ENCODE measurements at places on chromosomes 1 and 21. TPM values are rescaled to one million over a fixed set of nuclear protein-coding genes. Genes with fewer than 3 reads are reported as not detected.

- DNase-seq: no peak
These were observed 8.7 kb downstream of the ZNF687 start for GRCh38 chr1:151290709-151291303.

DNA sequence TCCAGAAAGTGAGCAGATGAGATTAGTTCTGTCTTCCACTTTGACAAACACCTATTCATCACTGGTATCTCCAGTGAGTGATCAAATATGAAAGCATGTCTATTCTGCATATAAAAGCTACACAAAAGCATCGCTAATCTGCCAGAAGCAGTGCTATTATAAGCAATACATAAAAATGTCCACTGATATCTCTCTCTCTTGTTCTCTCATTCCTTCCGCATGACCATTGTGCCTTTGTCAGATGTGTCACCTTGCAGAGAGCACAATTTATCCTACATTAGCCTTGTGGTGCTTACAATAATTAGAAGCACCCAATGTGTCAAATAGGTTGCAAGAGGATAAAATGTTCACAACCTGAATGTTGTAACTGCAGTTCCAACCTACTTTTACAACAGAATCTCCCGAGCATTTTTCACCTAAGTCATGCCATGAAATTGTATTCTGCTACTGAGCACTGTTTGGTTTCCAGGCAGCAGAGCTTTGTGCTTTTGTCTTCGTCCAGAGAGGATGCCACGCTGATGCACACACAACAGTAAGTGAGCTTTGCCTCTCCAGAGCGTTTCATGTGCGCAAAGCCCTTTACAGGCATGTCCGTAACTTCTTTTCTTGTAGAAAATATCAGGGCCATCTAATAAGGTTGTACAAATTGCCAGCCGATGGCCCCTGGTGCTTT, 198.7 kb upstream of the PLD5 start:
- no peak for DNase-seq

DNA sequence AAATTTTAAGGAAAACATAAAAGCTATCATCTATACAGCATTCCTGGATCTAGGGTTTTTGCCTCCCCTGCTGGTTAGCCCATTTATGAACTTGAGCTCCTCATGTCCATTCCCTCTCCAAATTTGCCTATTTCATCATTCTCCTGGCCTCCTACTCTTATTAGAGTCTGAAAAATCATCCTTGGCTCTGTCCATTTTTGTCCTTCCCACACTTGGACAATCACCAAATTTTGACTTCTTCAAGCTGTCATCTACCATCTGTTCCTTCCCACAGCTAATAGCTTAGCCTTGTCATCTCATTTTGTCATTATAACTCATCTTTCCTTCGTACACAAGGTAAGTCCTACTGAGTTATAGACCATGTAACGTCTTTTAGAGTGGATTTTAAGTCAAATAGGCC, 2.2 kb upstream of the HENMT1 start:
- no peak for DNase-seq

DNA sequence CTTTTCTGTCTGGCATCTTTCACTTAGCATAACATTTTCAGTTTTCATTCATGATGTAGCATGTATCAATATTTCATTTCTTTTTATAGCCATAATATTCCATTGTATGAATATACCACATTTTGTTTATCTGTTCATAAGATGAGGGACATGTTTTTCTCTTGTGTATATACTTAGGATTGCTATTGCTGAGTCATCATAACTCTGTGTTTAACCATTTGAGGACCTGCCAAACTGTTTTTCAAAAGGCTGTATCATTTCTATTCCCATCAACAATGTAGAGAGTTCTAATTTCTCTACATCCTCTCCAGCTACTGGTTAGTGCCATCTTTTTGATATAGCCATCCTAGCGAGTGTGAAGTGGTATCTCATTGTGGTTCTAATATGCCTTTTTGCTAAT, 26.2 kb downstream of the MPZL1 start:
- no peak for DNase-seq

IQGAP3 gene
- total RNA-seq: 28.7 TPM

CFAP74 gene
- not detected for total RNA-seq
